ENCODE measurements at places on chromosomes 11 and 22.

GRCh38 chr11:886568-886967 lies 24.0 kb downstream of the CHID1 start:
- no peak for DNase-seq

DNA sequence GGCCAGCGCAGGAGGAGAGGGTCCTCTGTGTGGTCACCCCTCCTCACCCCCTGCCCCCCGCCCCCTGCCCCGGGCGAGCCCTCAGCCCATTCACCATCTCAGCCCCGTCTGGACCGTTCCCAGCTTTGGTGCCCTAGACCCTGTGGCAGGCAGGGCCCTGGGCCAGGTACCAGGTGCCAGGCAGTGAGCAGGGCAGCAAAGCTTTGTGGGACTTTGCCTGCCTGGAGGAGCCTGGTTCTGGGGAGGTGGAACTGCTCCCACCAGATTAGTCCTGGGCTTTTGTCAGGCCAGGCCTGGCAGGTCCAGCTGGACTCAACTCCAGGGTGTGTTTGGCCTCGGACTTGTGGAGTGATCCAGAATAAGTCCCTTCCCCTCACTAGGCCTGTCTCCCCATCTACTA lies 13.7 kb upstream of the MYRF start:
- no peak for DNase-seq

GRCh38 chr22:50520826-50521453 lies 4.5 kb downstream of the SCO2 start:
- no peak for DNase-seq

GRCh38 chr11:133978794-133979193 lies 22.0 kb upstream of the IGSF9B start:
- no peak for DNase-seq

- no peak for DNase-seq
Observed at GRCh38 chr11:134398644-134399292, 13.3 kb downstream of the B3GAT1 start.

DNA sequence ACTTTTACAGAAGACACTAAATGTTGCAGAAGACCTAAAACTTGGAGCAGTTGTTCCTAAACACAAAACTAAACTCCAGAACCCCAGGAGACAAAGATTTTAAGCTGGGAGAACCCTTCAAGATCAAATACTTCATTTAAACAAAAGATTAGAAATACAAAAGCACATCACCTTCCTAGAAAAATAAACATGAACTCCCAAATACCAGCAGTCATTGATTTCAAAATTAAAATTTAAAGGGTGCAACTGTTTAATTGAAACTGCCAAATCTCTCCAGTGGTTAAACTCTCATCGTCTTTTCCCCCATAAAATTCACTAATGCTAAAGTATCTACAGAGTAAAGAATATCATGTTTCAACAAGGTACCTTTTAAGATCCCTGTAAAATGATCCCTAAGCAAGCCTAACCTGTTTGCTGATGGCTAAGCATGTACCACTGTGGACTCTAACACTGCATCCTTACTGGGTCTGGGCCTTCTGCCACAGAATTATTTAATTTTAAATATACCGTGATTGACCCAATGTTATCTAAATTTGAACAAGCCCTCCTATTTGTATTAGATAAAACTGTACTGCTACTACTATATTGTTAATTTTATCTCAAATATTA lies 53.7 kb upstream of the CCDC34 start:
- DNase-seq, result no peak

DNA sequence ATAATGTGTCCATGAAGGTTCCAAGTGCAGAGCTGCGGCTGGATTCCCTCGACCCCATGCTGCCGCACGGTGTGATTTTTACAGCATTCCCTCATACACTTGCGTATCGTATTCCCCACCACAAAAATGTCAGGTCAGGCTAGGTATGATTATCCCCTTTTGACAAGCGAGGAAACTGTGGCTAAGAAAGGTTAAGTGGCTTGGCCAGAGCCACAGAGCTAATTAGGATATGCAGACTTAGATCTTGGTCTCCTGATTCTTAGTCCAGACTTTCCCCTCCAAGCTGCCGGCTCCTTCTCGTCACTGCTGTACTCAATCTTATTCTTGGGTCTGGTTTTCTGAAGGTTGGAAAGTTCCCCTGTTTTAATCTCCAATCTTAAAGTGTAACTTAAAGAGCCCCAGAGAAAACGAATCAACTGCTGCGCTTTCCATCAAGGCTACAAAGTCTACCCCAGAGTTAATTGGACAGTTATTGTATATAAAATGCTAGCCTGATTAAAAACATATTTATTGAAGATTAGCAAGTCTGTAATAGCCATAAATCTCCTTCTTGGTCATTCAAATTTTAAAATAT lies 176.6 kb downstream of the ADAMTS15 start:
- no peak for DNase-seq

DNA sequence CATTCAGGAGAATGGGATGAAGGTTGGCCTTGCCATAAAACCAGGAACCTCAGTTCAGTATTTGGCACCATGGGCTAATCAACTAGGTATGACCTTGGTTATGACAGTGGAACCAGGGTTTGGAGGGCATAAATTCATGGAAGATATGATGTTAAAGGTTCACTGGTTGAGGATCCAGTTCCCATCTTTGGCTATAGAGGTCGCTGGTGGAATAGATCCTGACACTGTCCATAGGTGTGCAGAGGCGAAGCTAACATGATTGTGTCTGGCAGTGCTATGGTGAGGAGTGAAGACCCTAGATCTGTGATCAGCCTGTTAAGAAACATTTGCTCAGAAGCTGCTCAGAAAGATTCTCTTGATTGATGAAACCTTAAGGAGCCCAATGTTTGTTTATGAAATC lies 5.7 kb downstream of the NF2 start:
- DNase-seq, result peak; percentile 36

GRCh38 chr11:120561286-120561685 lies 49.7 kb downstream of the GRIK4 start:
- no peak for DNase-seq

DNA sequence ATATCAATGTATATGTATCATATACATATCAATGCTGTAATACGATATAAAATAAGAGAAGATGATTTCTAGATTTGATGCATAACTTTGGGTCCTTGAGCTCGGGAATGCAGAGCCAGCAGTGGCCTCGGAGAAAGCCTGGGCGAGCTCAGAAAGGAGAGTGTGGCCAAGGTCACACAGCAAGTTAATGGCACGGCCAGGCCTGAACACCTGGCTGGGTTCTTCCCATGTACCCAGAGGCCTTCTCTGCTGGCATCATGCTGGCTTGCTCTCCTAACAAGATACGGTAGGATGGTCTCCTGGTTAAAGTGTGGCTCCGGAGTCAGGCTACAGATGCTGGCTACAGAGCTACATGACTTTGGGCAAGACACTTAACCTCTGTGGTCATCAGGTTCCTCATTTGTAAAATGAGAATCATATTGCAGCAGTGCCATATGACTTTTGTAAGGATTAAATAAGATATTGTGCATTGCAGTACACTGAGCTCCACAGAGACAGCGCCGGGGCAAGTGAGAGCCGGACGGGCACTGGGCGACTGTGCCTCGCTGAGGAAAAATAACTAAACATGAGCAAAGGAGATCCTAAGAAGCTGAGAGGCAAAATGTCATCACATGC lies 29.9 kb downstream of the TPST2 start:
- no peak for DNase-seq

DNA sequence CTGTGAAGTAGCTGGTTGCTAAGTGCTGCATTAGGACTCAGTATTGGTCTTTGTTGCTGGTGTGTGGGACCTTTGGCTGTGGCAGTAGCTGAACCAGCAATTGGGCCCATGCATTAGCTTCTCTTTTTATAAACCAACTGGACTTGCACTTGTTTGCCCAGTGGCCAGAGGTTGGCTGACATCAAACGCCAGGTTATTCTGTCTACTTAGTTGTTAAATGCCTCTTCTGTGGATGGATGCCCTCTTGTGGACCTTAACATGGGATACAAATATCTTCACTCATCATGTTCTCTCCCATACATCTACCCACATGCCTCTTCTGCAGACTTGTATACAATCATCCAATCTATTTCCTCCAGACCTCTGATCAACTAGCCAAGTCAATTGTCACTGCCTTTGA lies 26.4 kb upstream of the ARHGAP20 start:
- DNase-seq, result no peak

DNA sequence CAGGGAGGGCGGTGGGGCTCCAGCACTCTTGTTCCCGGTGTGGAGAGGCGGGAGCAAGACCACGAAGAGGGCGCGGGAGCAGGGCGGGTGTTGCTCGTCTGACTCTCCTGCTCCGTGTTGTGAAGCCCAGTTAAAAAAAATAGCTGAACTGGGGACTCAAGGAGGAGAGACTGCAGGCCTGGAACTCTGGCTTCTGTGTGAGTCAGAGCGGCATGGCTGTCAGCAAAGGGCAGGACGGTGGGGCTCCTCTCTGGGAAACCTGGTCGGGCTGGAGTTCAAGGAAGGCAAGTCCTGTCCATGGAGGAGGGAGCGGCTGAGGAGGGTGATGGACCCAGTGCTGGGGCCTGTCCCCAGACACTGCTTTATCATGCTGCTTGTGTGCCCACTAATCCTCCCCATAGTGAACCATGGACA lies 152.3 kb downstream of the FEZ1 start:
- no peak for DNase-seq

GRCh38 chr11:17403980-17404759 lies 15.7 kb upstream of the KCNJ11 start:
- DNase-seq, result no peak

- DNase-seq, result no peak
Observed at GRCh38 chr22:46121523-46122287, 28.6 kb upstream of the PPARA start.

- DNase-seq, result no peak
Observed at GRCh38 chr11:2148595-2148994, 9.4 kb upstream of the IGF2 start.

DNA sequence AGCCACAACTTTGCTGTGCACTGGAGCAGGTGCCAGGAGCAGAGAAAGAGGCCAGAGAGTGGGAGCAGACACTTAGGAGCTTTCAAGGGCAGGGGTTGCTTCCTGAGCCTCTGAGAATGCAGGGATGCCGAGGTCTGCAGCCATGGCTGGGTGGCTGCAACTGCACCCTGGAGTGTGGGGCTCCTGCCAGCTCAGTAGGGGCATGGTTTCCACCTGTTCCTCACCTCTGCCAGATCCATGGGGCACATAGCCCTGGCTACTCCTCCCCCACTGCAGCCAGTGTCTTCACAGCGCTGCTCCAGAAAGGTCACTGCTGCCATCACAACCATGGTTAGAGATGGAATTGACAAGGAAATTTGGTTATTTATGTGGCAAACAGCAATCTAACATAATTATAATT lies 404.8 kb downstream of the CNTN5 start:
- DNase-seq, result no peak
